Stimulated activated CD4-positive, alpha-beta T cell treated with anti-CD3 and anti-CD28 coated beads, Interleukin-1b, Interleukin-23, amount 100 ng/mL, for 4 hours (primary cell): ENCODE measurements at places on chromosomes 3 and 15.
A peak's percentile ranks its signal among the peaks of the same experiment; 100 is the strongest.

GRCh38 chr3:46632792-46633191, 20.5 kb downstream of the FAM240A start:
- DNase-seq = no peak

- no peak for DNase-seq
Observed at GRCh38 chr3:197465996-197466549, 89.7 kb downstream of the BDH1 start.

DNA sequence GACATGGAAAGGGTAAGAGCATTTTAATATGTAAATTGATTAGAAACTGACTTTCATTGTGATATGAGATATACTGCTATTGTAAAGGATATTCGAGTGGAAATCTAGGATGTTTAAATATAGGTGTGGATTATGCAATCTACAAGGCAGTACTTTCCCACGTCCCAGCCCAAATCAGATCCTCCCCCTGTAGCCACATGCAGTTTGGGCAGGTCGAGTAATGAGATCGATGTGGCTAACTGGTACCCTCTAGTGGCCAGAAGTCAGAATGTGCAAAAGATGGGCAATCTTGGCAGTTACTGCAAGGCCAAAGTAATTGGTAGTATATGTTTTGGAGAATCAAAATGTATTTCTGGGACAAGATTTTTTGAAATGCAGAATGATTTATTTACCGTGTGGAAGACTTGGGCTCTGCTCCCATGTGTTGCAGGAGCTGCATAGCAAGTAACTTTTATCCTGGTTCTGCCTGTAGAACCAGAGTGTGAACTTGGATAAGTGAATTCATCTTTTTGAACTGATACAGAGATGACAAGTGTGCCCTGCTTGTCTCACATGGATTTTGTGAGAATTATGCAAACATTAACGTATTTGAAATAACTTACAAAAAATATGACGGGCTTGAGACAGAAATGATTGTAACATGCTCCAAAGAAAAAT, 94.5 kb upstream of the ADAMTSL3 start:
- peak; percentile 15 for DNase-seq

DNA sequence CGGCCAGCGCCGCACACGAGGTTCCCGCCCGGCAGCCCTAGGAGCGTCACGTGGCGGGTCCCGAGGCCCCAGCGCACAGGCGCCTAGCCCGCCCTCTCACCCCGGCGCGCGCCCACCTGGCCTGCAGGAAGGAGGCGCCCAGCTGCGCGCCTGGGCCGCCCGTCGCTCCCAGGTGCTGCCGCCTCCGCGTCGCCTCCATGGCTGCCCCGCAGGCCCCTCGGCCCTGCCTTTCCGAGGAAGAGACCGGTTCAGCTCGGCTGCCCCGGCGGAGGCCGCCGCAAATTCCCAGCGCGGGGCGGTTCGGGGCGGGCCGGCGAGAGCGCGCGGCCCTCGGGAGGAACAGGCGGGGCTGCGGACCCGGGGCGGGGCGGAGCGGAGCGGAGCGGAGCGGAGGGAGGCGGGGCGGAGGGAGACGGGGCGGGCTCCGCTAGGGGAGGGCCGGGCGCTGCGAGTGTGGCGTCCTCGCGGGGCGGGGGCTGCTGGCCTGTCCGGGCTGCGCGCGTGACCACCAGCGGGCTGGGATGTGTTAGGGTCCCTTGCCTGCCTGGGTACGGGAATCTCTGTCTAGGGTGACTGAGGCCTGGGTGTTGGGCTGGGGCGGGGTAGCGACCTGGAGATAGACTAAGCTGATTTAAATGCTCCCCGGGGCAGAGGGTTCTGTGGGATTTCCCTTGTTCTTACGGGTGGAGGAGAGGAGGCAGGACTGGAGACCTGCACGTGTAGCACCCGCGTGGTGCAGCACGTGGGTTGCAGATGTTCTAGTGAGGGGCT, at the start of gene CLN6:
Gene CLN6, minus strand, starts transcription at position 343 of the 771 bp plus-strand sequence. Its CDS starts 144 bp downstream, at position 199.
- peak; percentile 82 for DNase-seq

DNA sequence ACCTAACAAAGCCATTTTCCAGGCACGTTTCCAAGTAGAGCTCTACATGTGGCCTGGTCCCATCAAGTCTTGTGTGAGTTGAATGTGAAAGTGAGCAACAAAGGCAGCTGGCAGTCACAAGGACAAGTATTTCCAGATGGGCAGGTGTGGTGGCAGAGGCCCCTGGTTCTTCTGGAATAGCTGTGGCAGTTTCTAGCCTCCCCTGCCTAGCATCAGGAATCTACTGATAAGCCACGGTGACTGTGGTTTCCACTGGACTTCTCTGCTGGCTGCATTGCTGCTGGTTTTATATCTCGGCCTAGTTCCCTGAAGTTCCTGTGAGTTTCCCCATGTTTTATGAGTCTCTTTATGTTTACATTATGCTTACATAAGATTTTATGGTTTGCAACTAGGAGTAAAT, 117.7 kb downstream of the GOLIM4 start:
- DNase-seq = no peak

DNA sequence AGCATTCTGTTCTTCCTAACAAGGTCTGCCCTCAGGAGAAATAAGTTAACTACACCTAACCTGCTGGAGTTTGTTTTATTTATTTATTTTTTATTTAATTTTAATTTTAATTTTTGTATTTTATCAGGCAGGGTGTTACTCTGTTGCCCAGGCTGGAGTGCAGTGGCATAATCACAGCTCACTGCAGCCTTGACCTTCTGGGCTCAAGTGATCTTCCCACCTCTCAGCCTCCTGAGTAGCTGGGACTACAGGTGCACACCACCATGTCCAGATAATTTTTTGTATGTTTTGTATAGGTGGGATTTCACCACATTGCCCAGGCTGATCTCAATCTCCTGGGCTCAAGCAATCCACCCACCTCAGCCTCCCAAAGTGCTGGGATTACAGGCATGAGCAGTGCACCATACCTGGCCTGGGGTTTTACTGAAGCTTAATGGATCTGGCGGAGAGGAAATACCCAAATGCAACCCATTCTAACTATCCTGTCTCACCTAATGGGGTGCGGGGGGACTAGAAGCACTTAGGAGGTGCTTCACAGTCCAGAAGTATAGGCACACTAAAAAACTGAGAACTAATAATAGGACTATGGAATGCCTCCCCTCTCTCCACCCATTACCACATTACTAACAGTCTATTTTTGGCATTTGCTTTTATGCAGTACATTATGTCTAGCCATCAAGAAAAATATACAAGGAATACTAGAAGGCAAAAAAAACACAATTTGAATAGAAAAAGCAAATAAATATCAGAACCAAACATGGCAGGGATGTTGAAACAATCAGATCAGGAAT, 61.4 kb downstream of the TTBK2 start:
- DNase-seq = no peak

DNA sequence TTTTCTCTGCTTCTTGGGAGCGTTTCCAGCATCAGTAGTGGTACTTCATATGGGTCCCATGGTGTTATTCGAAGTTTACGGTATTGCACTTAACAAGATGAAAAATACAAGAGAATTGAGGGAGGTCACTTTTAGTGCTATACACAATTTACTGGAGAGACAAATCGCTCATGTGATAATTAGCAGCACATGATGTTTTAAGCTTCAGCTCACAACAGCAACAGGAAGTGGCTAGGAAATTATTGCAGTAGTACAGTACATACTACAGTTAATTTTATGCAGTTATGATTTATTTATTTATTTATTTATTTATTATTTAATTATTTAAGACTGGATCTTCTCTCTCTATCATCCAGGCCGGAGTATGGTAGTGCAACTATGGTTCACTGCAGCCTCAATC, 14.4 kb upstream of the DCAF1 start:
- no peak for DNase-seq

DNA sequence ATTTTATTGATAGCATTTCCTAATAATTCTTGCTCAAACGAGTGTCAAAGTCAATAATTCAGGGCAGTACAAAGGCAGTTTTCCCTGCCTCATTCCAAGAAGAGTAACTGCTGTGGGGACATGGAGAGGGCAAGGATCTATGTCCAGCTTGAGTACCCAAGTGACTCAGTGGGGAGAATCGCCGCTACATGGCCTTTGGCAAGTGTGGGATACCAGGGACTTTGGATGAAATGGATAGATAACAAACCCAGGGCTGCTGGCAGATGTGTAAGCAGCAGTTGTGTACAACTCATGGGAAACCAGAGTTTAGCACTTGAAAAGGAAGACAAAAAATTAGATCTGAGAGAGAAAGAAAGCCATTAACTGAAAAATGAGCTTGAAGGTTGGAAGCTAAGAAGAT, 122.2 kb upstream of the TRIM42 start:
- DNase-seq = no peak

- no peak for DNase-seq
Observed at GRCh38 chr3:39295184-39295775, 15.4 kb upstream of the CX3CR1 start.

DNA sequence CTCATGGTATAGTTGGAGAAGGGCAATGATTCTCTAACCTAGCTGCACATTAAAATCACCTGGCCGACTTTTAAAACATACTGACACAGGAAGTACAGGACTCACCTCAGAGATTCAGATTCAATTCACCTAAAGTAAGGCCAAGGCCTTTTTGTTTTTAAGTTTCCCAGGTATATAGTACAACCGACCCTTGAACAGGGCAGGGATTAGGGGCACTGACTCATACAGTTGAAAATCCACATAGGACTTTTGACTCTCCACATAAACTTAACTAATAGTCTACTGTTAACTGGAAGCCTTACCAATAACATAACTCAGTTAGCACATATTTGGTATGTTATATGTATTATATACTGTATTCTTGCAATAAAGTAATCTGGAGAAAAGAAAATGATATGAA, 129.5 kb upstream of the ABI3BP start:
- DNase-seq = no peak

GRCh38 chr3:18870642-18871041, 277.7 kb upstream of the KCNH8 start:
- no peak for DNase-seq

GRCh38 chr15:75733761-75734651, 21.4 kb upstream of the CSPG4 start:
- DNase-seq = no peak

- DNase-seq = no peak
Observed at GRCh38 chr3:175980486-175981090, 1121.5 kb downstream of the NAALADL2 start.

DNA sequence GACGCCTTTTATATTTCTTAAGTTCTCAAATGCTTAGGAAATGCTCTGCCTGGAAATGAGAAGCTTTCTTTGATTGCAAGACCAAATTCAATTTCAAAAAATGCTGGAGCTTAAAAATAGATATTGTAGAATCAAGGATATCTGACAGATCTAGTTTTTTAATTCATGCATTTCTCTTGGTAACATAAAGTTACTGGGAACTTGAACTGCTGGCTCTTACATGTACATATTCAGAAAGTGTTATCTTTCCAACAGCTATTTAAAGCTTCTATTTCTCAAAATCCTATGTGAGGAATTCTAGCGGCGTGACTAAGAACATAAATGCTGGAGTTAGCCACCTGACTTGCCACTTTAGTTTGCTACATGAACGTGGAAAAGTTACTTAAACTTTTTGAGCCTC, 109.3 kb downstream of the C3orf38 start:
- no peak for DNase-seq

- DNase-seq = no peak
Observed at GRCh38 chr3:56288258-56288657, 180.0 kb downstream of the ERC2 start.

DNA sequence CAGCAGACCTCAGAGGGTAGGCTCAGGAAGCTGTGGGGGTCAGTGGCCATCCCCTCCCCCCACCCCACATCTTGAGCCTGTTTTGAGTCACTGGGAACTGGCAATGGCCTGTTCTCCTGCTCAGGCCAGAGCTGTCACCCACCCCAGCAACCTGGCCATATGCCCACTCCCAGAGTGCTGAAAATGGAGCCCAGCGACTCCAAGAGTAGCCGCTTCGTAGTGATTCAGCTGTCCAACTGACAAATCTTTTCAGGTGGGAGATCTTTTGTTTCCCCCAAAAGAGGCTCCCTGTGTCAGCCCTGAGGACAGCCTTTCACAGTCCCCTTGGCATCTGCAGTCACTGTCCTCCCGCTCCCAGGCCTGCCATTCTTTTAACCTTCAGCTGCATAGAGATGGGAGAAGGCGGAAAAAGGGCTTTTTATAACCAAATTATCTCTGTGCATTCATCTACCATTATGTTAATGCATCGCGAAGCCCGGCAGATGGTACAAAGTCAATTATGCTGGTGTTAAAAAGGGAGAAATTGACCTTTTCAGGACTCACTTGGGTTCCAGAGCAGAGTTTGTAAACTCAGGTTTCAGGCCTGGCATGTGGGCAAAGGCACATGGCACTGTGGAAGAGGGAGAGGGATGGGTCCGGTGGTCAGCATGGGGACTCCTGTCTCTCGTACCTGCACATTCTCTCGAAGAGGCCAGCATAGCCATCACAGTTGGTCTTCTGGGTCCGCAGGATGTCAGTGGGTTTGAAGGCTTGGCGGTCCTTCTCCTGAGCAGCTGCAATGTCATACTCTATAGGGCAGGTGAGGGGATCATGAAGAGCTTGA, 32.1 kb downstream of the KY start:
- DNase-seq = no peak

DNA sequence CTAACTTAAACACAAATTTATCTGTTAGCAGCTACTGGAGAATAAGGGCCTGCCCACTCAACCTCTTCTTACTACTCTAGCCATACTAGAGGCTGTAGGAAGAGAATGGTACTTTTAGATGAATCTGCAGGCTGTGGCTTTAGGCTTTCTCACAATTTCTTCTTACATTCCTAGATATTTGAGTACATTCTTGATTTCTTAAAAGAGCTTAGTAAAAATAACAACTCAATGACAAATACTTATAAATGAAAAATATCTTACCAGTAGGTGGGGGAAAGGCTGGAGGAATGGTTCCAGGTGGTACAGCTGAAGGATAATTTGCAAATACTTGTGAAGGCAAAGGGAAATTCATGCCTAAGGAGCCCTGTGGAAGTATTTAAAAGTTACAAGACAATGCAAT, 92.9 kb upstream of the GK5 start:
- DNase-seq = no peak

- DNase-seq = peak; percentile 27
Observed at GRCh38 chr3:16513141-16514020, at the start of gene RFTN1. RFTN1 (minus strand) TSS chr3:16513699; CDS start chr3:16493869, 19,830 bp downstream.

DNA sequence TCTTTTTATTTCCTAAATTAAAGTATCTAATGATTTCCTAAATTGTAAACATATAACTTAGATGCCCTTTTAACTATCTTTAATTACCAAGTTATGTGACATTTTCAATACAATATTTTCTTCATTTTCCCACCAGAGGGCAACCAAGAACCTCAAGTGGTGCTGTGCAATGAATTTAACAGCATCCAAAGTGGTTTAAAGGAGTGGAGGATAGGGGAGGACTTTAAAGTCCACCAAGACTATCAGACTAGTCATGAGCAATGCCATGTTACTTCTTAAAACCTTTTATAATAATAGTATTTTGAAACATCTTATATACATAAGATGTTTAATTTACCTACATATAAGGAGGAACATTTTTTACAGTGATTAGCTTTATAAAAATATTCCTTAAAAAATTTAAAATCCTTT, 74.4 kb downstream of the DLG1 start:
- no peak for DNase-seq

GRCh38 chr3:45679805-45680204, 9.4 kb upstream of the SACM1L start:
- no peak for DNase-seq

GRCh38 chr3:53134631-53135232, 4.5 kb upstream of the RFT1 start:
- peak; percentile 43 for DNase-seq
